ENCODE measurements at places on chromosomes 3 and 15. TPM values are rescaled to one million over a fixed set of nuclear protein-coding genes. Genes with fewer than 3 reads are reported as not detected.

- H3K4me3 ChIP-seq = no peak overlapping the region
- no peak overlapping the region for H3K27ac ChIP-seq
- H3K4me1 ChIP-seq = peaks cover 44% of the 10 kb centered on the region
Measured at GRCh38 chr15:58517682-58518525, 86.1 kb downstream of the LIPC start.

DNA sequence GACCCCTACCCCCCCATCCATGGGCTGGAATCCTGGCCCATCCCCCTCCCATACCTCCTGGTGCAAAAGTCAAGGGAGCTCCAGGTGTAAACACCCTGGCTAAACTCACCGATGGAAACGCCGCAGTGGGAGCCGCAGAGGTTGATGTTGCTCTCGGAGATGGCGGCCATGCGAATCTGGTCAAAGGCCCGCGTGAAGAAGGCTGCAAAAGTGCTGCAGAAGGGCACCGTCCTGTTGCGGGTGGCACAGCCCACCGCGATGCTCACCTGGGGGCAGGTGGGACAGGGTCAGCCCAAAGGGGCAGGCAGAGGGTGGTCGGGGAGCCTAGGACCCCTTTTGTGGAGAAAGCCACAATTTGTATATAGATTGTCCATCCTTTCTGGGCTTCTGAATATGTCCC is 26.7 kb downstream of the TKT start:
- H3K4me3 ChIP-seq = no peak overlapping the region
- peaks cover 9% of the 10 kb centered on the region for H3K36me3 ChIP-seq
- H3K27me3 ChIP-seq = no peaks in the 10 kb centered on the region
- H3K27ac ChIP-seq = no peak overlapping the region

DNA sequence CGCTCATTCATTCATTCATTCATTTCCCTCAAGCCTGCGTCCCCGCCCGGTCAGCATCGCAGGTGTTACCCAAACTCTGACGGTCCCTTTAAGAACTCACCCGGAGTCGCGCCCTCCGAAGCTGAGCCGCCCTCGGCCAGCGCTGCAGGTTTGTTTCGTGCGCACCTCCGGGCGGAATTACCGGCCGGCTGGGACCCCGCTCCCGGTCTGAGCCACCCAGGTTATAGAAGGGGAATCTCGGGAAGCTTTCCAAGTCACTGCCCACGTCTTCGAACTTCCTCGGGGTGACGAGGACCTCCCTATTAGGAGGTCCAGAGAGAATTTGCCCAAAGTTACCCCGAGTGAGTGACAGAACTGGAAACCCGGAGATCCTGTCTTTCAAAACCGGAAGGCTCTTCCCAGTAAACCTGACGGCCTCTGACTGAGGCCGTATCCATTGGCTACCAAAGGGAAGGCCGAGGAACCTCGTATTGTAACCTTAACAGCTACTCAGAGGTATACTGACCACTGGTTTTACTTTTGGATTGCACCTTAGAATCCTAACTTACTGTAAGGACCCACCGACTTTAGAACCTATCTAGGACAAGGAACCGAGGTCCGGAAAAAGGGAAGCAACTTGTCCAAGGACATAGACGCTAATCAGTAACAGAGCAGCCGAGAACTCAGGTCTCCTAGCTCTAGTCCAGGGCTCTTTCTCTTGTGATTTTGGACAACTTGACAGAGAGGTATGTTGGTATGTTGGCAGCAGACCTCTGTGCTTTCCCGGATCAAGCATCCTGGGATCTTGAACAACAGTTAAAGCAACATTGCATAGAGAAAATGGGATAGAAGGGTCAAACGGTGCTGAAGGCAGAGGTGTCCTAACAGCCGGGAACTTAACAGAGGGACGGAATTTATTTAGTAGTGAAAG is 788 bp upstream of the DLG1 start:
- DNase-seq = peak; percentile 40
- H3K4me1 ChIP-seq = peaks cover 29% of the 10 kb centered on the region
- no peaks in the 10 kb centered on the region for H3K27me3 ChIP-seq
- peaks cover 11% of the 10 kb centered on the region for H3K36me3 ChIP-seq
- peak overlapping the region; percentile 93 for H3K27ac ChIP-seq

The SERPINI2 gene
- not detected for total RNA-seq

DNA sequence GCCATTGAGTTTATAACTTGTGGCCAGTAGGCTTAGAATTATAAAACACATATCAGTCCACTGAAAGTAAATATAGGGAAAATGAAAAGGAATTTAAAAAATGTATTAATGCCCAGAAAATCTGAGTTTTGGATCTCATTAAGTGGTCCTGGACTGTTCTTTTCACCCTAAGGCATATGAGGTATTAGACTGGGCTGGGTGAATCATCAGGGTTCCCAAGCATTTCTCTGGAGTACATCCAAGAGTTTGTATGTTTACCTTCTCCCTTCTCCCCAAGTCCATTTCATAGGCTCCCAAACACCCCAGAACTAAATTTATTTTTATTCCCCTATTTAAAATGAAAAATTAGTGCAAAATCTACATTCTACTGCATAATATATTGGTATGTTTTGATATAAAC is 31.9 kb upstream of the SPTSSB start:
- no peaks in the 10 kb centered on the region for H3K36me3 ChIP-seq
- no peaks in the 10 kb centered on the region for H3K4me1 ChIP-seq
- no peak for DNase-seq
- no peaks in the 10 kb centered on the region for H3K27me3 ChIP-seq
- H3K4me3 ChIP-seq = no peak overlapping the region

GRCh38 chr3:43185274-43185982 is 79.5 kb upstream of the POMGNT2 start:
- no peak overlapping the region for H3K4me3 ChIP-seq
- no peak for DNase-seq
- H3K27ac ChIP-seq = no peak overlapping the region
- no peaks in the 10 kb centered on the region for H3K27me3 ChIP-seq
- no peaks in the 10 kb centered on the region for H3K36me3 ChIP-seq

- DNase-seq = no peak
- H3K4me3 ChIP-seq = no peak overlapping the region
- H3K4me1 ChIP-seq = peaks cover 16% of the 10 kb centered on the region
- H3K27ac ChIP-seq = no peak overlapping the region
- no peaks in the 10 kb centered on the region for H3K36me3 ChIP-seq
Measured at GRCh38 chr3:155385896-155386625, 92.6 kb upstream of the STRIT1 start.

The A4GNT gene
- not detected for total RNA-seq

GRCh38 chr3:107911337-107912000 is 179.4 kb downstream of the CD47 start:
- H3K27ac ChIP-seq = no peak overlapping the region
- no peaks in the 10 kb centered on the region for H3K27me3 ChIP-seq
- no peak overlapping the region for H3K4me3 ChIP-seq
- H3K36me3 ChIP-seq = no peaks in the 10 kb centered on the region
- DNase-seq = no peak
- no peaks in the 10 kb centered on the region for H3K4me1 ChIP-seq

- H3K27ac ChIP-seq = no peak overlapping the region
- H3K27me3 ChIP-seq = no peaks in the 10 kb centered on the region
- DNase-seq = no peak
- no peaks in the 10 kb centered on the region for H3K36me3 ChIP-seq
Measured at GRCh38 chr3:179837374-179837773, 184.5 kb downstream of the USP13 start.

The SYNPR gene
- not detected for total RNA-seq

The CLEC3B gene
- 34.8 TPM for total RNA-seq

DNA sequence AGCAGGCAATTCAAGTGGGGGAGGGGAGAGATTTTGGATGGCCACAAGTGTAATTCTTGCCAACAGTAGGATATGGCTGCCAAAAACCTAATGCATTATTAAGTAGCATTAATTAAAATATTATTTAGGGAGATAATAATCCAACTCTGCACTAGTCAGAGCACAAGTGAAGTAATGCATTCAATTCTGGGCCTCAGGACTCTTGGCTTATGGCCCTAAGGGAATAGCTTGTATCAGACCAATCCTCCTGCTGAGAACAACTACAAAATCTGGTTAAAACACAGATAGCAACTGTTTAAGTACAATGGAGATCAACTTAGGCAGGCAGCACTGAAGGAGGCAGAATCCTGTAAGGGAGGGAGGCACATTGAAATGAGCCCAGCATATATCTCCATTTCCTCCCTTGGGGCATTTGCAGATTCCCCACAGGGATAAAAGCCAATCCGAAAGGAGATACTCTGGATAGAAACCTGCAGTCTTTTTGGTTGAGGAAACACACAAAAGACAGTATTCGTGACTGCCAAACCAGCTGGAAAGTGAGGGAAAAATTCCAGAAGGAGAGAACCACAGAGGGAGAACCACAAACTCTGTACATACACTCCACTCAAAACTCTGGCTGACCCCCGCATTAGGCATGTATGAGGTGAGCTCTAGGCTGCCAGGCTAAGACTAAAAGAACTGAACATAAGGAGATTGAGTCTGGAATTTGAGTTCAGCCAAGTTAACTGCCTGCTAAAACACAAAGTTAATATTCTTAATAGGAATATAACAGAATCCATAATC is 57.4 kb downstream of the ETFA start:
- no peak for DNase-seq
- H3K4me1 ChIP-seq = peaks cover 3% of the 10 kb centered on the region
- H3K36me3 ChIP-seq = no peaks in the 10 kb centered on the region
- no peaks in the 10 kb centered on the region for H3K27me3 ChIP-seq
- H3K4me3 ChIP-seq = no peak overlapping the region

GRCh38 chr3:132537297-132537696 is 59.8 kb upstream of the ACKR4 start:
- no peaks in the 10 kb centered on the region for H3K27me3 ChIP-seq
- DNase-seq = no peak

DNA sequence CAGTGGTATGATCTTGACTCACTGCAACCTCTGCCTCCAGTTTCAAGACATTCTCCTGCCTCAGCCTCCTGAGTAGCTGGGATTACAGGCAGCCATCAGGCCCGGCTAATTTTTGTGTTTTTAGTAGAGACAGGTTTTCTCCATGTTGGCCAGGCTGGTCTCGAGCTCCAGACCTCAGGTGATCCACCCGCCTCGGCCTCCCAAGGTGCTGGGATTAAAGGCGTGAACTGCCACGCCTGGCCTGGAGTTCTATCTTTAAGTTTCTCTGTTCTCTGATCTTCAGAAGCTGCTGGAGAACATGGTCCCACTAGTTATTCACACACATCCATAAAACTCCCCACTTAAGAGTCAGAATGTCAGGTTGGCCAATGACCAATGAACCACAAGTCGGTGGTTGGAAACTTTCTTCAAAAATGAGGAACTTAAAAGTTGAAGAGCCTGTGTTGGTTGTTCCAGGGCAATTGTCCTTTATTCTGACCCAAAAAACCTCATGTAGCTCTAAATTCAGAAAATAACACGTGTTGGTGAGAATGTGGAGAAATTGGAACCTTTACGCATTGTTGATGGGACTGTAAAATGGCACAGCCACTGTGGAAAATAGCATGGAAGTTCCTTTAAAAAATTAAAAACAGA is 55.9 kb upstream of the PIK3CB start:
- no peak for DNase-seq
- no peak overlapping the region for H3K27ac ChIP-seq
- no peak overlapping the region for H3K4me3 ChIP-seq
- H3K27me3 ChIP-seq = no peaks in the 10 kb centered on the region

The GRAMD2A gene
- 0.45 TPM for total RNA-seq

DNA sequence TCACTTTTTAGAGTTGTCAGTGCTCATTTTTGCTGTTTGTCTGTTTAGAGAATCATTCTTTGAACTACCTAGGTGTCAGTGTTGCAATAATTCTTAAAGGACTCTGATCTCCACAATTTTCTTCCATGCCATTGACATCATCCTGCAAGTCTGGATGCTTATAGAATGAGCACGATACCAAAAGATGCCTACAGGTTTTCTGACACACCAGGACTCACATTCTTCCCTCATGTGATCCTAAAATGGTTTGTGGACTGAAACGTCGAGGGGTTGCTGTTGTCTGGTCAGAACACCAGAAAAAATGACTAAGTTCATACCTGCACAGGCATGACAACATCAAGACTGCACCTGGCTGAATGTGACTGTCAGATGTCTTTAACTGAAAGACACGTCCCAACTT is 95.9 kb downstream of the SEMA5B start:
- no peaks in the 10 kb centered on the region for H3K27me3 ChIP-seq
- no peak overlapping the region for H3K27ac ChIP-seq
- H3K36me3 ChIP-seq = no peaks in the 10 kb centered on the region
- DNase-seq = no peak
- no peak overlapping the region for H3K4me3 ChIP-seq
- H3K4me1 ChIP-seq = no peaks in the 10 kb centered on the region

The NLGN1 gene
- total RNA-seq = 17.0 TPM

The SAMD7 gene
- not detected for total RNA-seq

- no peaks in the 10 kb centered on the region for H3K4me1 ChIP-seq
- H3K27ac ChIP-seq = no peak overlapping the region
- H3K27me3 ChIP-seq = no peaks in the 10 kb centered on the region
- no peak overlapping the region for H3K4me3 ChIP-seq
- no peak for DNase-seq
Measured at GRCh38 chr15:51144021-51144532, 49.4 kb upstream of the TNFAIP8L3 start.

The SHC4 gene
- 2.1 TPM for total RNA-seq

GRCh38 chr3:55562700-55563099 is 75.6 kb upstream of the WNT5A start:
- no peak for DNase-seq
- no peaks in the 10 kb centered on the region for H3K4me1 ChIP-seq
- no peak overlapping the region for H3K27ac ChIP-seq
- no peaks in the 10 kb centered on the region for H3K36me3 ChIP-seq

- H3K4me1 ChIP-seq = peaks cover 8% of the 10 kb centered on the region
- no peak overlapping the region for H3K27ac ChIP-seq
Measured at GRCh38 chr3:157073810-157074209, 86.1 kb downstream of the CCNL1 start.

GRCh38 chr15:53882311-53882710 is 95.9 kb upstream of the UNC13C start:
- no peaks in the 10 kb centered on the region for H3K4me1 ChIP-seq
- H3K36me3 ChIP-seq = no peaks in the 10 kb centered on the region
- no peak overlapping the region for H3K4me3 ChIP-seq

GRCh38 chr15:67251318-67251717 is 3.1 kb downstream of the AAGAB start:
- no peak overlapping the region for H3K4me3 ChIP-seq
- no peaks in the 10 kb centered on the region for H3K27me3 ChIP-seq
- no peak overlapping the region for H3K27ac ChIP-seq
- H3K36me3 ChIP-seq = no peaks in the 10 kb centered on the region
- DNase-seq = no peak
- peaks cover 29% of the 10 kb centered on the region for H3K4me1 ChIP-seq

DNA sequence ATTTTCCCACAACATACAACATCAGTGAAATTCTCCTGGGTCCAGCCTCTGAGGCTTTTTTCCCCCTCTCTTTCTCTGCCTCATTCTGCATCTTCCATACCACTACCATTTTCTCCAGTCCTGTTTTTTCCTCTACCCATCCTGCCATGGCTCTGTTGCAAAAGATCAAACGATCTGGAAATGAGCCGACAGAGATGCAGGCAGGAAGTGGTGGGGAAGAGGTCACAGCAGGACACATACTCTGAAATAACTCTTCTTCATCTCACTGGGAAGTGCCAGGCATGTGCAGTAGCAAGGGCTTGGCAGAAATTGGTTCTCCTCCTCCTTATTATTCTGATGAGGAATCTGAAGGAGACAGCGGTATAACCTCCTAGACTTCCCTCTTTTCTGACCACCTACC is 114.3 kb downstream of the CORO2B start:
- H3K4me1 ChIP-seq = peaks cover 5% of the 10 kb centered on the region
- no peaks in the 10 kb centered on the region for H3K27me3 ChIP-seq
- no peaks in the 10 kb centered on the region for H3K36me3 ChIP-seq
- no peak for DNase-seq
- H3K27ac ChIP-seq = no peak overlapping the region

All from heart left ventricle (tissue), 16 donors.